ENCODE measurements at places on chromosomes 11 and 22.

GRCh38 chr11:120467627-120468026 lies 43.9 kb upstream of the GRIK4 start:
- DNase-seq, result no peak

DNA sequence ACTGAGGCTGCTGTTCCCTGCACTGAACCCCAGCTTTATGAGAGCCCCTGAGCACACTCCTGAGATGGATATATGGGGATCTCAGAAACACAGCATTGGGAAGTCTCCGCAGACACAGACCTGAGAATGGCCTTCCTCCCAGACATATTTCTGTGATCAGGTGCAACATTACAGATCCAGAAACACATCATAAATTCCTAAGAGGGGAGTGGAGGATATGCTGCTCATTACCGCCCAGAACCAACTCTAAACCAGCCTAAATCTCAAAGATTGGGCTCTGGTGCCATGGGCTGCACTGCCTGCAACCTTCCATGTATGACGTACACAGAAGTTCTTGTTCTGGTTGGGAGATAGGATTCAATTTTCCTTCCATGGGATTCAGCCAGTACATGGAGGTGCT lies 102.0 kb downstream of the ME3 start:
- DNase-seq, result no peak

- DNase-seq, result no peak
Measured at GRCh38 chr11:46718155-46719019, 626 bp upstream of the F2 start.

DNA sequence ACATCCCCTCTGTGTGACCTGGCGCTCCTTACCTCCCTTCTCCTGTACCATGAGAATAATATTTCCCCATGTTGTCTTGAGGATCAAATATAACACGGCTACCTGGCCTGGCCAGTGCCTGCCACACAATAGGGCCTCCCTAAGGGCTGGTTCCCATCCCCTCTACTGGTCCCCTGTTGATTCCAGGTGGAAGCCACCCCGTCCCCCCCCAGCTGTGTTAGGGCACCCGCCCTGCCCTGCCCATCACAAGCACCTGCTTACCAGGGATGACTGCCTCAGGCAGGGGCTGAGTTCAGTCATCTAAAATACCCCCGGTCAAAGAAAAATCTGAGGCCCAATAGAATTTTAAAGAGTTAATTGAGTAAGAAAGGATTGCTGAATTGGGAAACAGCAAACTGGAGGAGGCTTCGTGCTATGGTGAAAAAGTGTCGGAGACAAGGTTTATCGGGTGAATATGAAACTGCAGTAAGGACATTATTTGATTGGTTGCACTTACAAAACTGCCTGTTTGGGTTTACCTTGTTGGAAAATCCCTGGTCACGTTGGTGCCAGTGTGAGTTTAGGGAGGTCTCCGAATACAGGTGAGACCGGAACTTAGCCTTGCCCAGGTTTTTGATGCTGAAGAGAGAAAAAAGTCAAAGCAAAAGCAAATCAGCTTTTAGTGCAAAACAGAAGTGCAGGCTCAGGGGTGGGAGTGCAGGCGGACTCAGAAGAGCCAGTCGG lies 5.2 kb downstream of the APOL1 start:
- DNase-seq, result no peak

DNA sequence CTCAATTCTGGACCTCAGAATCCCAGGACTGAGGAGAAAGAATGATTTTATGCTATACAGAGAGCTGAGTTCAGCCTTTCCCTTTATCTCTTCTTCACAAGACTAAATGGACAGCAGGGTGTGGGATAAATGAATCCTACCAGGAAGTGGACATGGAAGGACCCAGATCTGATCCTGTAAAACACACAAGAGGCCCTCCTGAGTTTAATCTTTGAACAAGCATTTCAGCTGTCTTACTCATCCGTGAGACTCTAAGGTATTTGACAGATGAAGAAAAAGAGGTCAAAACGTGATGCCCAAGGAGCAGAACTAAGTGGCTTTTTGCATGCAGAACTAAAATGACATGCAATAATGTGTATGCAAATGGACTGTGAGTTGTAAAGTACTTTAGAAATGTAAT lies 511.3 kb downstream of the DLG2 start:
- DNase-seq, result no peak

DNA sequence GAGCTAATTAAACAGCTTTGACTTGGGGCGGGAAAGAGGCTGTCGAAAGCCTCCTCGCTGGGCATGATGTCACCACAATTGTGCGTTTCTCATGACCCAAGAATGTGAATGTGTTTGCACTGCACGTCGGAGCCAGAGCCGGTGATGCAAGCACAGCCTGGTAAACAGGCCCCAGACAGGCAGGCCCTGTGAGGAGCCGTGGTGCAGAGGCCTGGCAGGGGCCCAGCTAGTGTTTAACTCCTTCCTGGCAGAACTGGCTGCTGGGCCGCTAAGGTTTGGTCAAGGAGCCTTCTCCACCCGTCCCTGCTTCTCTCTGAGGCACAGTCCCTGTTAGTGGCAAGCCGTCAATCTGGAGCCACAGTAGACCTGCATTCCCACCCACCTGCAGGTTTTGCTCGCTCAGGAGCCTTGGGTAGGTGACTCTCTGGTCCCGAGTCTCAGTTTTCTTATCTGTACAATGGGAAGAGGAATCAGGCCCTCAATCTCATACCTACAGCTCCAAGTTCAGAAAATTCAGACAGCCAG lies 25.4 kb upstream of the SMTN start:
- DNase-seq, result no peak

GRCh38 chr11:45181193-45181888 lies 34.9 kb downstream of the PRDM11 start:
- DNase-seq, result no peak

DNA sequence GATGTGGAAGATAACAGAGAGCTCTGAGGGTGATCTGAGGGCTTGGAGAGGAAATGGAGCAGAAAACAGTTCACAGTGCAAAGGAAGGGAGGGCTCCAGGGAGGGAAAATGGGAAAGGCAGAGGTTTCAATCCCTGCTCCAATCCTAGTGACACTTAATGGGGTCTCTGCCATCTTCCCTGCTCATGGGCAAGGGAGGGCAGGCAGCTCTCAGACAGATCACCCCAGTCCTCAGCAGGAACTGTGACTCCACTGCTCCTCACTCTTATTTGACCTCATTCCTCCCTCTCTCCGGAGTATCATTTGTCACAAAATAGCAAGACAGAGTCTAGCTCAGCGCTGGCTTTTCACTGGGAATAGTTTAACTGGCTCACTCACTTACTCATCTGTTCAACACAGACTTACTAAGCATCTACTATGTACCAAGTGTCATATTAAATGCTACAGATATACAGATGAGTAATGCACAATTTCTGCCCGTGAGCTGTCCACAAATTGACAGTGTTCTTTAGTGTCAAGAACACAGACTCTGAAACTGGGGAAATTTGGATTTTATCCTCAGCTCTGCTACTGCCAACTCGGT lies 817.4 kb downstream of the OPCML start:
- DNase-seq, result no peak

DNA sequence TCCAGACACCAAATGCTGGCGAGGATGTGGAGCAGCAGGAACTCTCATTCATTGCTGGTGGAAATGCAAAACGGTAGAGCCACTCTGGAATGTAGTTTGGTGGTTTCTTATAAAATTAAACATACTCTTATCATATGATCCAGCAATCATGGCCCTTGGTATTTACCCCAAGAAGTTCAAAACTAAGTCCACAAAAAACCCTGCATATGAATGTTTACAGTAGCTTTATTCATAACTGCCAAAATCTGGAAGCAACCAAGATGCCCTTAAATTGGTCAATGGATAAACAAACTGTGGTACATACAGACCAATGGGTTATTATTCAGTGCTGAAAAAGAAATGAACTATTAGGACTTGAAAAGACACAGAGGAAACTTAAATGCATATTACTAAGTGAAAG lies 87.8 kb downstream of the APOL5 start:
- DNase-seq, result no peak

- DNase-seq, result no peak
Measured at GRCh38 chr22:37638391-37639069, 939 bp upstream of the SH3BP1 start.

GRCh38 chr11:59193587-59194130 lies 19.1 kb downstream of the MPEG1 start:
- DNase-seq, result no peak

GRCh38 chr22:28864878-28865596 lies 18.3 kb upstream of the ZNRF3 start:
- no peak for DNase-seq

DNA sequence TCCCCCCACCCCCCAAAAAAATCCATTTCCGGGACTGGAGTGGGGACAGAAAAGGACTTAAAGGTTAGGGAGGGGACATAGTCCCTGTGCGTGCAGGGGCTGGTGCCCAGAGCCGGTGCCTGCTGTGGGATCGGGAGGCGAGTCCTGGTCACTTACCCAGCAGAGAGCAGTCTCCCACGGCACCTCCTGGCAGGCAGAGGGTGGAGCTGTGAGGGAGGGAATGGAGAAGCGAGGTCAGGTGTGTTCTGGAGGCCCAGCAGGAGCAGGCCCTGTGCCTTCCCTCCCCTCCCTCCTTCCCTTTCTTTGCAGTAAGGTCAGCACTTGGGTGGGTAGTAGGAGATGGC lies 28.4 kb downstream of the SHANK3 start:
- no peak for DNase-seq

- DNase-seq, result no peak
Measured at GRCh38 chr22:42319386-42319785, 48.9 kb upstream of the TCF20 start.

GRCh38 chr11:120547811-120548681 lies 36.5 kb downstream of the GRIK4 start:
- DNase-seq, result no peak

- DNase-seq, result no peak
Measured at GRCh38 chr11:117833401-117833891, 8.9 kb upstream of the FXYD2 start.

- no peak for DNase-seq
Measured at GRCh38 chr11:35491231-35491871, 34.1 kb downstream of the PAMR1 start.

- DNase-seq, result no peak
Measured at GRCh38 chr22:31841078-31841827, 87.4 kb downstream of the DEPDC5 start.

GRCh38 chr11:77067861-77068443 lies 1.2 kb downstream of the CAPN5 start:
- no peak for DNase-seq

DNA sequence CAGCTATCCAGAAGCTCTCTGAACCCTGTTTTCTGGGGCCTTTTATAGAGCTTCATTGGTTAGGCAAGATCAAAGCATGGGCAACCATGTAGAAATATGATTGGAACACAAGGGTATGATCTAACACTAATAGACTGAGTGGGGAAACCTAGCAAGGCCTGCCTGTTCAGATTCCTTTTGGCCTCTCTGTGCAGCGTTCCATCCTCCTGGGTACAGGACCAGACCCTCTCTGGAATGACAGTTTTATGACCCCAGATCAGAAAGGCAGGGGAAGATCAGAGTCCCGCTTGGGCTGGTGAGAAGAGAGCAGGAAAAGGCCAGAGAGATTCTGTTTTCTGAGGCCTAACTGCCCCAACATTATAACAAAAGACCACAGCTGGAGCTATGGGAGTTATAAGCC lies 36.7 kb upstream of the VWA5A start:
- DNase-seq, result no peak

DNA sequence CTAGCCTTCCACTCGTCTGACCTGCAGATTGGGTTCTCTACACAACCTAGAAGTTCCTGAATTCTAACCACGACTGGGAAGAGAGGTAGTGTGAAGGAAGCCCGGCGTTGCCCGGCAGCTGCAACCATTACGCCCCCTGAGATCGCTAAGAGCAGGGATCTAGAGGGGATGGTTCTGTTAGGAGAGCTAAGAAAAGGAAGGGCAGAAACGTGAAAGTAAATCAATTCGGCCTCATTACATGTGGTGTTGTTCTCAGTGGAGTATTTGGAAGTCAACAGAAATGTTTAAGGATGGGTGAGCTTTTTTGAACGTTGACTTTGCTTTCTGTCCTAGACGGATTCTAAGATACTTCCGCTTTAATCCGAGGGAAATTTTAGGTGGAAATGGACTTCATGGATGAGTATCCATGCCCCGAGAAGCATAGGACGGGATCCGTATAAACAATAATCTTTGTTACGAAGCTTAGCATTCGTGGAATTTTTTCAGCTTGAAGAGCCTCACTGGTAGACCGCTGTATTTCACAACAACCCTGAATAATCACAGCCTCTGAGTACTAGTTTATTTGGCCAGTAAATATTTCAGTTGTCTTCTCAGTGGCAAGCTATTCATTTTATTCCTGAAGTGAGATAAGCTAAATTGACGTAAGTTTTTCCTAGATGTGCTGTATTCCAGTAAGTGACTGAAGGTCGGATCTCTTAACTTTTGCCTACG lies 629 bp downstream of the ATP5MG start:
- no peak for DNase-seq

DNA sequence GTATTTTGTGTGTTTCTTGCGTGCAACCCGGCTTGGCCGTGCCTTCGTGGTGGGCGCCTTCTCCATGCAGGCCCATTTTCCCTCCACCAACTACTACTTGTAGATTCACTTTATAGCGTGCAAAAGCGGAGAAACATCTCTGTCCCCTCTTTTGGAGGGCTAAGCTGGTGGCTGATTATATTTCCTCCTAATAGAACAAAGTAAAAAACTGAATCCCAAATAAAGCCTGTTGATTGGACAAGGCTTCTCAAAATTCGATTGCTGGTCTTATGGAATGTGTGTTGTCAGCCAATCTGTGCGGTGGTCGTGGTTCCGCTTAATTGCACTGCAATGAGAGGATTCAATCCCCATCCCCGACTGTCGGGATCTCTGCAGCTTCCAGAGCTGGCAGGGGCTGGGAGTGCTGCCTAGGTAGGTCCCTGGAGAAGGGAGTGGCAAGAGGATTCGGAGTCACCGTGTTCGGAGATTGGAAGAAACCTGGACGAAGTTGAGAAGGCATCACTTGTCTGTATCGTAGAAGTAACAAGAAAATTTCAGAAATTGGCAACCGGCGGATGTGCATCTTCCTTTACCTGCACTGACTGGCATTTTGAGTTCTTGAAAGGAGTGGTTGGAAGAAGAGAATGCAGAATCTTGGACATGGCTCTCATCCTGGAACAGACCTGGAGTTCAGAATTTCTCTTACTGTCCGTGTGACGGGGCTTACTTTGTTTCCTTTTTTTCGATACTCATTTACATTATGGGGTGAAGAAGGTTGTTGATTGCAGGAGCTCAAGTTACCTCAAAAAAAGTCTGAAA lies 1.1 kb downstream of the HMGXB4 start:
- DNase-seq, result no peak

GRCh38 chr11:70246196-70246595 lies 24.3 kb upstream of the PPFIA1 start:
- no peak for DNase-seq

GRCh38 chr22:19756288-19757128 lies 4.1 kb upstream of the TBX1 start:
- DNase-seq, result peak; percentile 47

- DNase-seq, result peak; percentile 48
Measured at GRCh38 chr11:6737872-6738466, 33.8 kb downstream of the OR2AG2 start.

All from effector CD8-positive, alpha-beta T cell (primary cell).